HL-60 (cell line): ENCODE measurements at places on chromosomes 6 and 20.
A peak's percentile ranks its signal among the peaks of the same experiment; 100 is the strongest.

DNA sequence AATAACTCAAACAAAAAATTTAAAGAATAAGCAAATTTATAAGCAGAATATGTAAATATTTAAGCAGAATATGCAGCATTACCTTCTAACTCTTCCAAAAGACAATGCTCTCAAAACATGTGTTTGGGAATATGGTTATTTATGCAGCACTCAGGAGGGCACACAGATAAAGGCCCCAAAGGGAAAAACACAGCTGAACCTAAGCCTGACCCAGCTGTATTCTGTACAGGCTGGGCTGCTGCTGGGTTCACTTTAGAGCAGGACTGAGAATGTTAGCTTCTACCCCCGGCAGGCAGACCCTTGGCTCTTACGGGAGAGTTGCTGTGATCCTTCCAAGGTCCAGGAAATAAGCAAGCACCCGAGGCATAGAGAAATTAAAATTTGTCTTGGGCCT, 37.3 kb downstream of the ABHD12 start:
- DNase-seq, result no peak

- DNase-seq, result no peak
Measured at GRCh38 chr6:79240509-79240908, 6.0 kb upstream of the HMGN3 start.

DNA sequence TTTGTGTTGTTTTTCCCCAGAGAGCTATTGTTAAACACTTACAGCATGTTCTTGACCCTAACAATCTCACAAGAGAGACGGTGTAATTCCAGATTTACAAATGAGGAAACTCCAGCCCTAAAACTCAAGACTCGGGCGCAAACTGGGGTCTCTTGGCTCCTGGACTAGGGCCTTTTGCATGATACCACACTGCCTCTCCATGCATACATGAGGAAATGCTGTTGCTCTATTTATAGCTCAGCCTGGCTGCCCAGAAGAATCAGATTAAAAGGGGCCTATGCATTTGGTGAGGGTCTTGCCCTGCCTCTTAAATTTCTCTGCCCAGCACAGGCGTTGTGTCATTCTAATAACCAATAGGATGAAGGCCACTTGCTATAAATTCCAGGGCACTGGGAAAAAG, 30.5 kb upstream of the SNRPB2 start:
- DNase-seq, result no peak

GRCh38 chr20:1209447-1210387, 6.5 kb downstream of the C20orf202 start:
- no peak for DNase-seq

GRCh38 chr6:167442245-167442644, 117.4 kb downstream of the TTLL2 start:
- no peak for DNase-seq

DNA sequence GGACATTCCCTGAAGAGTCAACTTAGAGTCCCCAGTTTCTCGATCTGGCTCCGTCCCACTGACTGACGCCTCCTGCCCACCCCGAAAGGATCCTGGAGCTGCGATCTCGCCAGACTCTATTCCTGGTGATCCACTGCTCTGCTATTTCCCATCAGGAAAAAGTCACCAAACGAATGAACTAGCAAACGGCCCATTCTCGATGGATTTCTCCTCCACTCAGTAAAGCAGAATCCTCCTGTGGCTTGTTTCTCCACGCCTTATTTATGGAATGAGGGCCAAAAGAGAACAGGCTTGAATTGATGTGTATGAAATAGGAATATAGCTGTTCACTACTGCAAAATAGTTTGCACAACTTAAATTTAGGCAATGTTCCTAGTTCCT, 5.4 kb downstream of the NKX2-4 start:
- no peak for DNase-seq

DNA sequence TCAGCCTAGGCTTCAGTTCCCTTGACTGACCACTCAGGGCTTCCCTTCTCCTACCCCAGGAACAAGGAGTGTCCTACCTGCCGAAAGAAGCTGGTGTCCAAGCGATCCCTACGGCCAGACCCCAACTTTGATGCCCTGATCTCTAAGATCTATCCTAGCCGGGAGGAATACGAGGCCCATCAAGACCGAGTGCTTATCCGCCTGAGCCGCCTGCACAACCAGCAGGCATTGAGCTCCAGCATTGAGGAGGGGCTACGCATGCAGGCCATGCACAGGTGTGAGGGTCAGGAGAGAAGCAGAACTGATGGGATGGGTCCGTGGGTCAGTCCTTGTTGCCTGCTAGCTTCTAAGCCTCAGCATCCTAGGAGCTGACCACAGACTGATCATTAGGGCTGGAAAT, 1.6 kb downstream of the RING1 start:
- DNase-seq, result no peak

GRCh38 chr6:7108964-7109836, 1.4 kb downstream of the RREB1 start:
- no peak for DNase-seq

- DNase-seq, result peak; percentile 94
Measured at GRCh38 chr20:57435498-57436222, 44.5 kb downstream of the RBM38 start.

- DNase-seq, result no peak
Measured at GRCh38 chr6:169289619-169290339, 36.1 kb upstream of the THBS2 start.

DNA sequence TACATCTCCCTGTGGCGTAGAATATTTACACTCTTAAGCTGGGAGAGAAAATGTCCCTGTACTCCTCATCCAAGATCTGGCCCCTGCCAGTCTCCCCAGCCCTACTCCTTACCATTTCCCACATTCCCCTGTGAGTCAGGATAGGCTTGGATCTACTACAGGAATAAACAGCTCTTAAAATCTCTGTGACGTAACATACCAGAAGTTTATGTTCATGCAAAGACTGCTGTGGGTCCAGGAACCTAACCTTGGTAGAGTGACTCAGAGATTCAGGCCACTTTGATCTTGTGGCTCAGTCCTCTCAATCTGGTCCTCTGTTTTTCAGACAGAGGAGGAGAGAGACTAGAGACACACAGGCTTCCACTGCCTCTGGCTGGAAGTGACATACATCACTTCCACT, 38.5 kb upstream of the GPR6 start:
- DNase-seq, result no peak

DNA sequence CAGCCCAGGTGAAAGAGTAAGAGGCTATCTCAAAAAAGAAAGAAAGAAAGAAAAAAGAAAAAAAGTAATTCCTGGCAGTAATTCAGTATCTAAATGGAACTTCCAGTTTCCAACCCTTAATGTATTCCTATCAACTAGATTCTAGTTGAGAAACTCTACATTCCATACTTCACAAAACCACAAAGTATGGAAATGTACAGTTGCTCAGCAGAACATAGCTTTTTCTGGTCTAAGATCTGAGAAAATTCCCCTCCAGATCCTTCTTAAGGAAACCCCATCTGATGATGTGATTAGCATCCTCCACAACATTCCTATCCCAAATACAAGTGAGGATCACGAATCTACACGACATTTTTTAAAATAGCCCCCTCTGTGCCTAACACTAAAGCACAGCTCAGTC, 3.6 kb downstream of the ARMH2 start:
- no peak for DNase-seq

DNA sequence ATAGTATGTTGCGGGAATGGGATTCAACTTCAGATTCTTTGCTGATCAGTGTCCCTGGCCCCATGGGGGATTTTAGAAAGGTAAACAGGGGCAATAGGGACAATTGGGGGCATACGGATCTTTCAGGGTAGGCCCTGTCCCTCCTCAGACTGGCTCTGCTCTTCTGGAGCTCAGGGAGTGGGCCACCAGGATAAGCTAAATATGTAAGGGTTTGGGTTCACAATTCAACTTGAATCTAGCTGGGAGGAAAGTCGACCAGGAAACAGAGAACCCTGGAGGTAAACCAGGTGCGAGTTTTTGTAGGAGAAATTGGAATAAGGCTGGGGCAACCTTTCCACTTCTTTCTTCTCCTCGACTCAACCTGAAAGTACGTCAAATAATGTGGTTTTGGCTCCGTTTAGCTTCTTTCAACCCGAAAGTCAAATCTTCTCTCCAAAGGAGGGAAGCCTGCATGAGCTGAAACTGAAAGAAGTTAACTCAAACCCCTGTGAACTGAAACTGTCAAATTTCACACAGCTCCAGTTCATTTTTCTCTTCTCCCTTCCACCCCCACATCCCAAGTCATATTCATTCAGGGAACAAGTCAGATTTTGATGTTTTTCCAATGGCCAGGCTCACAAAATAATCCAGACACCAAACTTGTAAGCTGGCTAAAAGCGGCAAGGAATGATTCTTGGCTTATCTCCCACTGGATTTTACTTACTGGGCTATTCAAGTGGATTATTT, 278.2 kb downstream of the CLIC5 start:
- DNase-seq, result no peak
